ENCODE measurements at places on chromosomes 6 and 20.

- DNase-seq, result no peak
Measured at GRCh38 chr6:123808556-123808955, 4.9 kb downstream of the NKAIN2 start.

DNA sequence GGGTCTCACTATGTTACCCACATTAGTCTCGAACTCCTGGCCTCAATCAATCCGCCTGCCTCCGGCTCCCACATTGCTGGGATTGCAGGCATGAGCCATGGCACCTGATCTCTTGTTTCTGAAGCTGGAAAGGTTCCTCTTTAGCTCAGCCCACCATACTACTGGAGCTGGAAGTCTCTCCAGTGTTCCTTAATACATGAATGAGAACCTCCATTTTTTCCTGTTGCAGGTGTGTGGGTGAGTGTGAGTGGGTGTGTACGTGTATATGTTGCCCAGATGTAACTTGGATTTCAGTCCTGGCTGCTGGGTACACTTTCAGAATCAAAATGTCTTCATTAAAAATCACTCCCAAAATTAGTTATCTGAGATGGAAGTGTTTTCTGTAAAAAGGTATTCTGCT is 11.1 kb downstream of the PNPLA1 start:
- no peak for DNase-seq

DNA sequence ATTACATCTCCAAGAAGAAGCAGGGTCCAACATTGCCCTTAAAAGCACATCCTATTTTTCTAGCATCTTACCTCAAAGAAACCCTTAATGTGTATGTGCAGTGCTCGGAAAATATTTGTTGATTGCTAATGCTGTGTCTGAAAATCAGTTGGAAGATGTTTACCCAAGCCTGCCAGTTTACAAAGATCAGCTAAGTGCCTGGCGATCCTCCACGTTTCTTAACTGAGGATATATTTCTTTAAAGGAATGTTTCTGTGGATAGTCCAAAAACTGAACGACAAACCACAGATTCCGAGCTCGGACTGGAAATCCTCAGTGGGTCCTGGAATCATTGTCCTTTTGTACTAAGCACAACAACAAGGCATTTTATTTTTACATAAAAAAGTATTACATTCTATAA is 595.7 kb upstream of the ARID1B start:
- no peak for DNase-seq

DNA sequence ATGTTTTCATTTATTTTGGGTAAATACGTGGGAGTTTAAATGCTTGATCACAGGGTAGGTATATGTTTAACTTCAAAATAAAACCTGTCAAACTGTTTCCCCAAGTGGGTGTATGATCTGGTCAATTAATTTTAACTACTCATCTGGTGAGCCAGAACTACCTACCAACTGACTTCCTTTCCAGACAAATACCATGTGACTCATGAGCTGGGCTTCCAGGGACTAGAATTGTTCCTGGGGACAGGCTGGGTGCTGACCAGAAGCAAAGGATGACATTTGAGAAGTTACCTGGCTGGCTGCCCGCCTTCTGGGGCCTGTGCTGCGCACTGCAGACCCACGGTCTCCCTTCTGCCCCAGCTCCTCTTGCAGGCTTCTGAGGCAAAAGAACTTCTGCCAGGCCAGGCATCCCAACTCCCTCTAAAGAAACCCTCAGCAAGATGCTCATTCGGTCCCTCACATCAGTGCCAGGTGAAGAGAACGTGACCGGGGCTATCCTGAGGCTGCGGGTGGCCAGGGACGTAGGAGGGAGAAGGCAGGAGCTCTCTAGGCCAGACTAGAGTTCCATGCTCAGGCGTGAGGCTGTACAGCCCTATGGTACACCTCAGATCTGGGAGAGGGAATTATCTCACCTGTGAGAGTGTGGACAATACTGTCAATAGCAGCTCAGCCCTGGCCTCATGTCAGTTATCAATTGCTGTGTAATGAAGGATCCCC is 103.6 kb downstream of the JPH2 start:
- DNase-seq, result no peak

DNA sequence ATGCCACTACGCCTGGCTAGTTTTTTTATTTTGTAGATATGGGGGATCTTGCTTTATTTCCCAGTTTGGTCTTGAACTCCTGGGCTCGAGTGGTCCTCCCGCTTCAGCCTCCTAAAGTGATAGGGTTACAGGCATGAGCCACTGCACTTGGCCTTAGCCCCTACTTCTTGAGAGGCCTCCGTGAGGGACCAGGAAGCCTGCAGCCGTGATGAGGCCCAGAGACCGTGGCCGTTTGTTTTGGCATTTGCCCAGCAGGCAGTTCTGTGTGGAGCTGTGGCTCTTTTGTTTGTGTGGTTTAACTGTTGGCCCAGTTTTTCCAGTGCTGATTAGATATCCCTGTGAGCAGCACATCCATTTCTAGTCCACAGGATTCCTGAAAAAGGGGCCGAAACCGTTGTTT is 39.8 kb downstream of the SRSF3 start:
- DNase-seq, result no peak

- DNase-seq, result no peak
Measured at GRCh38 chr20:63942969-63943807, 13.0 kb downstream of the UCKL1 start.

DNA sequence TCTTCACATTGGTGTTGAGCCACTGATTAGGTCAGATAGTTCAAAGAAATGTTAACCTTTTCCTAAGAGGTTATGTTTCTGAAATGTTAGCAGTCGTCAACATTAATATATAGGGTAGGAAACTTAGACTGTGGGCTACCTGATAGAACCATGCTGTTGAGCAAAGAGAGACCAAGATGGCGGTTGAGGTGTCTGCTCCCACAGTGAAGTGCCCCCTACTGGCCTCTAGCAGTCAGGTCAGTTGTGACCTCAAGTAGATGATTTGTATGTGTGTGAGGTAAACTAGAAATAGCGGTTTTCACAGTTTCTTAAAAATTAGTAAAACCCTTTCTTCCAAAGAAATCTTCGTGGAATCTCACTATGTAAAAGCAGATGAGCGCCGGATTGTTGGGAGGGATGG is 40.3 kb downstream of the MTHFD1L start:
- DNase-seq, result peak; percentile 47

- DNase-seq, result no peak
Measured at GRCh38 chr6:134821397-134821796, 128.5 kb downstream of the ALDH8A1 start.

DNA sequence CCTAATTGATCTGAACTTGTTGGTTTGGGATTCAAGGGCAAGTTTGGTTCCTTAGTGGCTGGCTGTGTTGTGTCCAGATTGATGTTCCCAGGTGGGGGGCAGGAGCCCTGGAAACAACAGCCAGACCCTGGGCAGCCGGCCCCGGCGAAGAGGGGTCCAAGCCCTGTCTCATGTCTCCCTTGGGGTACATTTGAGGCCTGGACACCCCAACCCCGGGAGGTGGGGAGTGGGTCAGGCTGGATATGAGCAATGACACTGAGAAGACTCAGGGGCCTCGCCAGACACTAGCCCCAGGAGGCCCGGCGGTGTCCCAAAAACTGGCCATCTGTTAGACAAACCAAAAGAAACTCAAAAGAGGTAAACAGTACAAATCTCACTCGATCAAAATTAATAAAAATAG is 79.6 kb downstream of the YTHDF1 start:
- no peak for DNase-seq

DNA sequence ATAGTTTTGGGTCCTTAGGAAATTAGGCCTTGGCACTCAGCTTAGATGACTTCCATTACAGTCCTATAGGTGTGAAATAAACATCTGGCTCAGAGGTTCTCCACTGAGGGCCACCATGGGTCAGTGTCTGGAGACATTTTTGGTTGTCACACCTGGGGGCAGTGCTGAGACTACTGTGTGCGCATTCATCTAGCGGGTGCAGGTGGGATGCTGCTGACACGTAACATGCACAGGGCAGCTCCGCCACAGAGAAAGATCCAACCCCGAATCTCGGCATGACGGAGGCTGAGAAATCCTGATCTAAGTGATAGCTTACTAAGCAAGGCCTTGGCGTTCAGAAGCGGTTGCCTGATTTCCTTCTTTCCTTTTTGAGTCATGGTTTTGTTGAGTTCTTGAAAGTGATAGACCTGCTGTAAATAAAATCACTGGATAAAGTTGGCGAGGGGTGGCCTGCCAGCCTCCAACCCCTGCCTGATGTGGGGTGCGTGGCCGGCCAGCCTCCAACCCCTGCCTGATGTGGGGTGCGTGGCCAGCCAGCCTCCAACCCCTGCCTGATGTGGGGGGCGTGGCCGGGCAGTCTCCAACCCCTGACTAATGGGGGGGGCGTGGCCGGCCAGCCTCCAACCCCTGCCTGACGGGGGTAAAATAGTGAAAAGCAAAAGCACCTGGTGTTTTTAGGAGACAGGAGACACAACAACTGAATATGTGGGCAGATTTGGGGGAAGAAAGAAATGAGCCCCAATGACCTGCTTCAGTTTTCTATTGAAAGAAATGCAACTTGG is 158.1 kb downstream of the CDH26 start:
- DNase-seq, result no peak

DNA sequence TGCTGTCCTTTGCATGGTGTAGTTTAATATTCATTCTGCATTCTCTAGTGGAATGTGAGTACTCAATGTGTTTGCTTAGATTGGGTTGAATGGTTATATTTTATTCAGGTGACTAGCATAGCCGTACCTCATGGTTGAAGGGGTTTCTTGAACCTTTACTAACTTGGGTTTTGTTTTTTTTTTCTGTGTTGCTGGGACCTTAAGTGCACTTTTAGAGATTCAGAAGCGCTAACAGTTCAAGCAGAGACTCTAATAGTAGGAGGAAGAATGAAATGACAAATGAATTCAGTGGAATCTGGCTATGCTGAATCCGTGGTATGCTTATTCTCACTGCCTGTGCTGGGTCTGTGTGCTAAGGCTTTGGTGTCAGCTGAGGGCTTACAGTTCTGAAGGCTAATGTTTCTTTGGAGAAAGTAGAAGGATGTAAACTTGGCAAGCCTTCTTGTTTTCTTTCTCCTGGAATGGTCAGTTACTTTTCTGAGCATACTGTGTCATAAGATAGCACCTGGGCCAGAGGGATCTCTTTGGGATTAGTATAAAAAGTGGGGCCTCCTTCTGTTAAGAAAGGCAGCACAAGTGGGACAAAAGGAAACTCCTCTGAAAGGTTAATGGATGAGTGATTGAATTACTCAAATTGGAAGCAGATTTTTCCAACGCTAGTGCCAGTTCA is 28.7 kb downstream of the RNF144B start:
- no peak for DNase-seq

GRCh38 chr6:32742374-32742773 is 1.2 kb downstream of the HLA-DQA2 start:
- DNase-seq, result no peak

- no peak for DNase-seq
Measured at GRCh38 chr20:60694763-60695162, 557.3 kb upstream of the CDH4 start.

- DNase-seq, result no peak
Measured at GRCh38 chr20:39800548-39800947, 838.4 kb downstream of the DHX35 start.

DNA sequence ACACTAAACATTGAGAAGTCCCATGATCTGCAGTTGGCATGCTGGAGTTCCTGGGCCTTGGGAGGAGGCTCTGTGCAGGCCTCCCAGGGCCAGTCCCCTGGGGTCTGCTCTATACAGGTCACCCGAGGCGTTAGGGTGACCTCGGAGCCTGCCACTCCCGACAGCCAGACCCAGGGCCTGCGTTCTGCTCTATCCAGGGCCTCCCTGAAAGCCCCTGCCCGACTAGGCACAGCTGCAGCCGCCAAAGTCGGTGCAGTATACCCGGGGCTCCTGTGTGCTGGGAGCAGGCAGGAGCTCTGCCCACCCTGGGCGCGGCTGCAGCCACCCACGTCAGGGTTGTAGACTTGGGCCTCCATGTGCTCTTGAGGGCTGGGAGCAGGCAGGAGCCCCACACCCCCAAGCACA is 6.3 kb upstream of the OR14J1 start:
- DNase-seq, result no peak

DNA sequence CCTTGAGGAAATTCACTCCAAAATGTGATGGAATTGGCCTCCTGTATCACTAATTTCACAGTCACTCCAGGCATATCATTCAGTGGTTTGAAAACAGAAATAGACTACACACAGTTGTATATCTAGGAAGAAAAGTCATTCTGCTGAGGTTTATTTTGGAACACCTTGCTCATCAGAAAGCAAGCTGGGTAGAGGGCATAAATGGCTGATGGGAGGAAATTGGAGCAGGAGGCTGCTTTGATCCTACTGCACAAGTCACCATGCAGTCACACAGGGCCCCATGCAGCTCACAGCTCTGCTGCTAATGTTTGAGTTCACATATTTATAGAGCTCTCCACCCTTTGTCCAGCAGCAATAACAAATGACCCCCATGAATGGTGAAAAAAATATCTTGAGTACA is 12.3 kb downstream of the NHLRC1 start:
- DNase-seq, result no peak

GRCh38 chr6:154314084-154314483 is 42.5 kb downstream of the IPCEF1 start:
- no peak for DNase-seq

GRCh38 chr20:59451641-59452040 is 151.2 kb downstream of the EDN3 start:
- no peak for DNase-seq

DNA sequence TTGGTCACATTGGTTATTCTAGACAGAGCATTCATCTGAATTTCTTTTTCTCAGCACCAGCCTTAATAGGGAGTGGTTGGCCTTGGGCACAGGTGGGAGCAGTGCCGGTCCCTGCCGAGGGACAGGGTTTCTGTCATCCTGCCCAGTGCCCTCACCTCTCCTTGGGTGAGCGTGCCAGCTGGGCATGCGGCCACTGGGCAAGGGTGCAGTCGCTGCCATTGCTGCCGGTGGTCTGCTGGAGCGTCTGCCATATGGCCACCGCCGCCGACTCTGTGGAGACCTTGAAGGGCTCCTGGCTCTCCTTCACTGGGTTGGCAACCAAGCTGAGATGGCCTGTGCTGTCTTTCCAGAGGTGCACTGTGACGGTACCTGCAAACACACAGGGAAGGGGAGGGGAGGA is 16.4 kb upstream of the UQCC2 start:
- no peak for DNase-seq

GRCh38 chr20:14726591-14726990 is 389.2 kb upstream of the FLRT3 start:
- no peak for DNase-seq

GRCh38 chr6:45625191-45625664 is 247.5 kb upstream of the SUPT3H start:
- no peak for DNase-seq

DNA sequence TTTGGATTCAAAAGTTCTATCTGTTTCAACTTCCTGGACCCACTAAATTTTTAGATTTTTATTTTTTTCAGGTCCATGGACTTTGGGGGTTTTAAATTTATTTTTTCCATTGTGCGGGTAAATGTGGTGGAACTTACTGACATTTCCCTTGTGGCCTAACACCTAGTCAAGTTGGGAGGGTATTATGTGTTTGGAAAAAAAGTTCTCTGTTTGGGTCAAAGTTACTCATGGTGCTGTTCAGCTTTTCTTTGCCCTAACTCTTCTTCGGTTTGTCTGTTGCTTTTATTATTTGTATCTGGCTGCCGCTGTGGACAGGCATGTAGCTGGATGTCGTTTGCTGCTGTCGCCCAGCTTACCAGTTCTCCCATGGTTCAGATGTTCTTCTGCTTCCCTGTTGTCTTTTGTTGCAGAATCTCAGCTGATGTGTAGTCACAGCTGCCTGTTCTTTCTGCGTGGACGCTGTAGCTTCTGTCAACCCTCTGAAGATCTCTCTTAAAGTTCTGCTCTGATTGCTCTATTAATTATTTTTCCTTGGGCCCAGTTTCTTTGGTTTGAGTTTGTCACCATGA is 7.9 kb downstream of the IGF2R start:
- DNase-seq, result no peak
